ENCODE measurements at places on chromosomes 3 and 15.
A peak's percentile ranks its signal among the peaks of the same experiment; 100 is the strongest.

DNA sequence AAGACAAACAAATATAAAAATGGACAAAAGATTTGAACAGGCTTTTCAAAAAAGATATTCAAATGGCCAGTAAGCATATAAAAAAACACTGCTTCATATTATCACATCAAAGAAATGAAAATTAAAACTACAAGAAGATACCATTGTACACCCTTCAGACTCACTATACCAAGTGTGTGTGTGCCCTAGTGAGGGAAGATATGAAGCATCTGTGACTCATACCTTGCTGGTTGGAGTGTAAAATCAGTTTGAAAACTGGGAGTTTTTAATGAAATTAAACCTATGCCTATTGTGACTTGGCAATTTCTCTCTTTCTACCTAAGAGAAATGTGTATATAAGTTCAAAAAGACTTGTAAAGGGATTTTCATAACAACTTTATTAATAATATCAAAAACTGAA is 23.5 kb upstream of the SLC15A2 start:
- DNase-seq: no peak

DNA sequence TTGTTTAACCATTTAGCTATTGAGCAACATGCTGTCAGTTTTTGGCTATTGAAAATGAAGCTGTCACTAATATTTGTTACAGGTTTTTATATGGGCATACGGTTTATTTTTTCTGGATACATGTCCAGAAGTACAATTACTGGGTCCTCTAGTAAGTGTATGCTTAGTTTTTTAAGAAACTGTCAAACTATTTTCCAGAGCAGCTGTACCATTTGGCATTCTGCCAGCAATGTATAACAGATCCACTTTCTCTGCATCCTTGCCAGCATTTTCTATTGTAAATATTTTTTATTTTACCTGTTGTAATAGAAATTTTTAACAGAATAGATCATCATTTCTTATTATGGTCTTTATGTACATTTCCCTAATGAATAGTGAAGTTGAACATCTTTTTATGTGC is 658.8 kb downstream of the EDEM1 start:
- DNase-seq: no peak

DNA sequence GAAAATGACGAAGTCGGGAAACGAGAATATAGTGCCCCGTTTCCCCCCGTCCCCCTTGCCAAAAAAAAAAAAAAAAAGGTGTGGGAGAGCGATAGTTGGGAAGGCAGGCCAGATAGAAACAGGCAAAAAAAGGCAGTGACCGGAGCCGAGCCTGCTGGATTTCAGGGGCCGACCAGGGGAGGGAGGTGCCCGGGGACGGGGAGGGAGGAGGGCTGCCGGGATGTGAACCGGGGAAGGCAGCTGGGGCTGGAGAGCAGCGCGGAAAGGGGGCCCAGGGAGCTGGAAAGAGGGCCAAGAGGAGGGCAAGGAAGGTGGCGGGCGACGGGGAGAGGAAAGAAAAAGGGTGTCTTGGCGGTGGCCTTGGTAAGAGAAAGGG is 837 bp downstream of the LRRN1 start:
- no peak for DNase-seq

DNA sequence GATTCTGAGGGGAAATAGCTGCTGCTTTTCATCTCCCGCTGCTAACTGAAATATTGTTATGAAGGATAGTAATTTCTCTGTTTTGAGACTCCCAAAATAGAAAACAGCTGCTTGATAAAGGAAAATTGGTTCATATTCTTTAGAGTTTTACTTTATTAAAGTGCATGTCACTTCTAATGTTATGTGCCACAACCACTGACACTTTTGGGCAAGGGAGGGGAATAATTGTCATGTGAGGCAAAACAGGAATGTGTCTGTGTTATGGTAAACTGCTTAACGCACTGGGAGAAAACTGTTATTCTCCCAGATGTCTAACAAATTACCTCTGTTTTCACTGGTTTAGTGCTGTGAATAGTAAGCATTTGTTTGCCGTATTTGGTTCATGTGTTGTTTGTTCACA is 201.6 kb downstream of the PDZRN3 start:
- no peak for DNase-seq

- DNase-seq: no peak
Observed at GRCh38 chr3:139227165-139227564, 116.7 kb upstream of the MRPS22 start.

DNA sequence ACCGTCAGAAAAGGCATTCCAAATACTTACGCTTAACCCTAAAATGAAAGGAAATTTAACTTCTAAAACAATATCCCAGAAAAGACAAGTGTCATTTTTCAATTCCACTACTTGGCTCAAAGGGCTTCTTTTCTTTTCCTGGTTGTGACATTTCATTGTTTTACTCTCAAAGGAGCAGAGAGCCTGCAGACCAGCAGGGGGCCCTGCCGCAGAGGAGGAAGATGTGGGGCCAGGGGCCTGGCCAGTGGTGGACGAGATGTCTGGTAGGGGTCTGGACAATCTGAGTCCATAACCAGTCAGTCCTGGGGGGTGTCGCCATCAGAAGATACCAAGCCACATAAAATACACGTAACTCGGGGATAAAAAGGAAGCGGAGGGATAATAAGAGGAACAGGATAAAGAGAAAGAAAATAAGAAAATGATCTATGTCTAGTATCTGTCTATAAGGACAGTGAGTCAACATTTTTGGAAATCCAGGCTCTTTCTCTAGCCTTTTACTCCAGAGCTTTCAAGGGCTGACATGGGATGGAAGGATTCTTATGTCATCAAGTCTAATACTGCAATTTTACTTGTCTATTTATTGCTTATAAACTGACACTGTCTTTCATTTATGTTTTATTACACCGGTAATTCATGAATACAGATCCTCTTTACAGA is 54.2 kb upstream of the ARHGEF3 start:
- peak; percentile 17 for DNase-seq

DNA sequence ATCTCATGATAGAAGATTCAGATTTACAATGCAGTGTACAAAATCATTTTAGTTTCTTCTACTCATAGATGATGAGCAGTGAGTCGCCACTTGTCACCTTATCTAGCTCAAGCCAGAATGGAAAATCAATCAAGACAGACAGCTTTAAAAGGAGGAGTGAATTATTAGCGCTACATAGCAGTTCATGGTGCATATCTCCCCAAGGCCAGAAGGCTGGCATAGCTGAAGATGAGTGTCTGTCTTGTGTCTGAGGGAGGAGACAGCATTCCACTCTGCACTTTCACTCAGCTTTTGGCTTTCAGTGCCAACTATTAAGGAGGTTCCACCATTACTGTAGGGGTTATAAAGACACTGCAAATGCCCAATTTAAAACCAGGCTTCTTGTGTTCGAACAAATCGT is 804.1 kb upstream of the LMCD1 start:
- no peak for DNase-seq

DNA sequence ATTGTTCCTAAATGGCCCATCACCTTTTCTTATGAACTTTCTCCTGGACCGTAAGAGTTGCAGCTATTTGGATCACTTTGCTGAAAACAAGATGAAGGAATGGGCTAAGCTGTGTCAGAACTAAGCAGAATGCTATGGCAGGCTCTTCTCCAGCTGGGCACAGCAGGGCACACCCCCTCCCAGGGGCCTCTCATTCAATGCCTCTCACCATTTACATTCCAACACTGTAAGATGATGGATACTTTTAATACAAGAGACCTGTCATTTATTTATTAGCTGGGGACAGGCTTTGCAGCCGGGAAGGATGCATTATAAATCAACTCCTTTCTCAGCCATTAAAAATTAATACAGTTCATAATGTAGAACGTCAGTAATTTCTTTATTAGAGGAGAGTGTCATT is 240.1 kb downstream of the NTRK3 start:
- DNase-seq: no peak

GRCh38 chr15:41169781-41170180 is 53.7 kb upstream of the INO80 start:
- DNase-seq: no peak

DNA sequence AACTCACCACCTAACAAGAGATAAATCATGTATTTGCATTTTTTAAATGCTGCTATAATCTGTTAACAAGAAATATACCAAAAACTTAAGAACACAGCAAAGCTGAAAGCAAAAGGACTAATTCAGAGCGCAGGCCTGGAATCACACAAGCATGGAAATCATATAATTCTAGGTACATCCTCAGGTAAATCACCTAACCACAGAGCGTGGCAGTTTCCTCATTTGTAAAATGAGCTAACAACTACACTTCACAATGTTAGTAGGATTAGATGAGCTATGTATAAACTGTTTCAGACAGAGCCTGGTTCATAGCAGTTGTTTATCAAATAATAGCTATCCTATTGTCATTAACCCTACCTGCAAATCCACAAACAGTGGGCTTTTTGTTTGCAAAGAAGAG is 146.4 kb downstream of the ERC2 start:
- no peak for DNase-seq

GRCh38 chr3:40663280-40663679 is 138.5 kb downstream of the ZNF621 start:
- no peak for DNase-seq

GRCh38 chr3:188706599-188706998 is 465.2 kb upstream of the TPRG1 start:
- DNase-seq: no peak

DNA sequence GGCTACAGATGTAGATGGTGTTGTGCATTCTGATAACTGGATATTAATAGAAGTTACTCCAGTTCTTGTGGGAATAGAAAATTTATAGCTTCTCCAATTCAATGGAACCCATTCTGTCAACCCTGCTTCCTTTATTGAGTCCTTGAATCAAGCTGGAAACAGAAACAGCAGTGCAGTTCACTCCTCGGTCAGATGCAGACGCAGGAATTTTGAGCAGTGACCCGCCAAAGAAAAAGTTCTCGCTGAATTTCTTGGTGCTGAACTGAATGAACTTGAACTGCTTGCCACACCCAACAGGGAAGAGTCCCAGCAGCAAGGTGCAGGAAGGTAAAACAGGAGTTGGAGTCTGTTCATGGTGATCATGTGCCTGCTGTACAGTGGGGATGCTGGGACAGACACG is 10.3 kb downstream of the HRH1 start:
- no peak for DNase-seq

DNA sequence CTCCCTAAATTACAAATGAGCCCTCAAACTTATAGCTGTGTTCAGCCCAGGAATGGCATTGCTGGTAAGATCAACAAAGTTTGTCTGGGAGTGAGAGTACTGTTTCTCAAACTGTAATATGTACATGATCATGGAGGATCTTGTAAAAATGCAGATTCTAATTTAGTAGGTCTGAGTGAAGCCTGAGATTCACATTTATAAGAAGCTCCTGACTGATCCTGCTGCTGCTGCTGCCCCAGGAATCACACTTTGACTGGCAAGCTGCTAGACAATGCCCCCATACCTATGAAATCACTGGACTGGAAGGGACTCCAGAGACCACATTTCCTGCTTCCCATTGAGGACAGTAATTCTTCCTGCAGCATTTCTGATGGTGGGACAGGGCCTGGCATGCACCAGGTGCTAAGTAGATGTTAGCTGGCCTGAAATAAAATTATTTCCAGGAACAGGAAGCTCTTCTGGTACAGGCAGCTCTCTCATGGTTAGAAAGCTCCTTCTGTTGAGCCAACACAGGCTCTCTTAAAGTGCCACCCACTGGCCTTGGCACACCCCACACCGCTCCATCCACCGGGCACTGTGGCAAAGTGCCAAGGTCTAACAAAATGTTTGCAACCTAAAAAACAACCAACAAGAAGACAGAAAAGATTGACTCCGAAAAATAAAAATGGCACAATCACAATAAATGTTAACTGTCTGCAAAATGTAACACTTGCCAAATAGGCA is 36.7 kb upstream of the ZNF710 start:
- no peak for DNase-seq

DNA sequence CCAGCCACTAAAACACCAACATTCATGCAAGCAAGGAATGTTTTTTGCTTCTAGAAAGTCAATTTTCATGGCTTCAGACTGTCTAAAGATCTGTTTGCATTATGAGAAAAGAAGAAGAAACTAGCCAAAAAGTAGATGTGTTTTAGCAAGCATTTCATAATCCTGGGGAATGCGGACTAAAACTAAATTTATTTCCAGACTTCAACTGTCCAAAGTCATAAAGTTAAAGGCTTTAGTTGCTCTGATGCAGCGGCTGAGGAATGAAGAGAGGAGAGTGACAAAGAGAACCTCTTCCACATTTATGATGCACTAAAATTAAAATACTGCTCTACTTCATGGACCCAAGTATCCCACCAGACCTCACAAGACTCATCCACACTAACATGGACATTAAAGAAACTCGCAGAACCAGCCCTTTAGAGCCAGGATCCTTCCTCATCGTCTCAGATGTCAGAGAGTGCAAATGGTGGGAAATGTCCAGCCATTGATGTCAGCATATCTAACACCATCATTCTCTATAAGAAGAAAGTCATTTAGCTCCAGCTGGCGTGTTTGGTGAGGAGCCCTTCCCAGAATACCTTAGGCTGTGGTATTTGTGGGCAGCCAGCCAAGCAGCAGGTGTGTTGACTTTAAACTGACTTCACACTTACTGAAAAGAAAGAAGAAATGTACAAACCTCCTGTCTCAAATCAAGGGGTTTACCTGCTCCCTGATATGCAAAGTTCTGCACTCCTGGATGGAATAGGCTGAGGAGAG is 17.4 kb downstream of the FYCO1 start:
- DNase-seq: peak; percentile 53

- DNase-seq: no peak
Observed at GRCh38 chr3:16204751-16205150, 30.3 kb downstream of the GALNT15 start.

DNA sequence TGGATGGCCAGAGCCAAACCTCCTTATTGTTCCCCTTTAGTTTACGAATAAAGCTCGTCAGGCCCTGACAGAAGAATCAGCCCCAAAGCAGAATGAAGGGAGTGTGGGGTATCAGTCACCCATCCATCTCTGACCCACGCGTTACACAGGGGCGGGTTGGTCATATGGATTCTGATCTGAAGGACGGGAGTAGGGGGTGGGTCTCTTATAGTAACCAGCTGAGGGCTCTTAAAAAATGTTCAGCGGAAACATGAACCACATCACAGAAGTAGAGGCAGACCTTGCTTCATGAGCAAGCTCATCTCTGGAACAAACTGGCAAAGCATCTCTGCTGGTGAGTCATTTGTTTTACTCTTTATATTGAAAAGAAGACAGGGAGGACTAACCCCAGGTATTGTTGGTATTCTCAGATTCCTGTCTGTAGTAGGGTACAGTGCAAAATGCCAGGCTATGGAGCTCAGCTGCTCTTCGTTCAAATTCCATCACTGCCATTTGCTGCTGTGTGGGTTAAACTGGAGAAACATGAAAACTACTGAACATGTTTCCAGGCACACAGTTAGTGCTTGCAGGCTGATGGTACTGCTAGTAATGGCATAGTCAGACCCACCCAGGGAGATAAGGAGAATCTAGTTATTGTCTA is at the start of gene CXCR6:
Gene CXCR6 (plus strand): TSS at position 258 of the 640 bp plus-strand sequence. CDS start 3,018 bp downstream, outside the sequence.
- DNase-seq: peak; percentile 85

DNA sequence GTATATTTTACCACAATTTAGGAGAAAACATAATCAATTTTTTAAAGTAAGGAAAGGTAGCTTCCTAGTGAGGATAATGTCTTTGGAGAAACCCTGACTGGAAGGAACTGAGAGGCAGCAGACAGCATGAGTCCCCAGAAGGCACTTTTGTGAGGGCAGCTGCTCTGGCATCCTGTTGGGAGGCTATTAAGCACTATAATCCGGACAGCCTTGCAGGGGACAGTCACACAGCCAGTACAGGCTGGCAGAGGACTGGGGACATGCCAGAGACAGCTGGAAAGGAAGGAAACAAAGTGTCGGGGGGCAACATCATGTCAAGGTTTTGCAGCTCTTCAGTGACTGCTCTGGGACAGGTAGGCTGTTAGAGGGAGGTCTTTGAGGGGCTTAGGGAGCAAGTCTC is 15.7 kb downstream of the ACAN start:
- no peak for DNase-seq

GRCh38 chr3:4751502-4752101 is 227.6 kb upstream of the BHLHE40 start:
- DNase-seq: no peak

GRCh38 chr15:78640527-78641101 is 396 bp downstream of the CHRNB4 start:
- DNase-seq: no peak
